ENCODE measurements at places on chromosomes 7 and 10.

DNA sequence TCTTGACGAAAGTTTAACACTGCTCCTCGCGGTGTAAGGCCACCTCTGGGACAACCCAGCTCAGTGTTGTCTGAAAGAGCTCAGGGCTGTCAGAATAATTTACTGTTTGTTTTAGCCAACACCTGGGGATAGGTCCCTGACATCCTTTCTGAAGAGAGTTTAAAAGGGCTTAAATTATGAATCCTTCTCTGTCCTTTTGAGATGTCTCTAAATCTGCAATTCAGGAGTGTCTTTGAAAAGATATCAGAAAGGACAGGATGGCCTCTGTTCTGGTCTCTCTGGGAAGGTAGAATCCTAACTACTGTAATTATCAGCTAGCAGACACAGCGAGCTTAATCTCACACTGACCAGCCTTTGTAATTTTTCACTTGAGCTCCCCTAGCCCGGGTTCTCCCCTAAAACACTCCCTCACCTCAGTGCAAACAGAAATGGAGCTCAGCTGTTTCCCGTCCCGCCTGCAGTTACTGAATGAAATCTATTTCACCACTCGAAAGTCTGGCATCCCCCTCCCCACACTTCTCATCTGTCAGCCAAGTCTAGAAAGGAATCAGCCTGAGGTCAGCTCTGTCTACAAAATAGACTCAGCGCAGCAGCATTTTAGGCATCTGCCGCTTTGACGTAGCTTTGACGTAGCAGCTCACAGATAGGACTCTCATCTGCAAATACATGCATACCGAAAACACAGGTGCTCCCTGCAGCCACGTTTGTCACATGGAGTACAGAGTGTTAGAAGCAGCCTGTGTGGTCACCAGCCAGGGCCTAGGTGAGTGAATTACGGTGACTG lies 4.8 kb downstream of the DYNC2I1 start:
- DNase-seq: no peak

DNA sequence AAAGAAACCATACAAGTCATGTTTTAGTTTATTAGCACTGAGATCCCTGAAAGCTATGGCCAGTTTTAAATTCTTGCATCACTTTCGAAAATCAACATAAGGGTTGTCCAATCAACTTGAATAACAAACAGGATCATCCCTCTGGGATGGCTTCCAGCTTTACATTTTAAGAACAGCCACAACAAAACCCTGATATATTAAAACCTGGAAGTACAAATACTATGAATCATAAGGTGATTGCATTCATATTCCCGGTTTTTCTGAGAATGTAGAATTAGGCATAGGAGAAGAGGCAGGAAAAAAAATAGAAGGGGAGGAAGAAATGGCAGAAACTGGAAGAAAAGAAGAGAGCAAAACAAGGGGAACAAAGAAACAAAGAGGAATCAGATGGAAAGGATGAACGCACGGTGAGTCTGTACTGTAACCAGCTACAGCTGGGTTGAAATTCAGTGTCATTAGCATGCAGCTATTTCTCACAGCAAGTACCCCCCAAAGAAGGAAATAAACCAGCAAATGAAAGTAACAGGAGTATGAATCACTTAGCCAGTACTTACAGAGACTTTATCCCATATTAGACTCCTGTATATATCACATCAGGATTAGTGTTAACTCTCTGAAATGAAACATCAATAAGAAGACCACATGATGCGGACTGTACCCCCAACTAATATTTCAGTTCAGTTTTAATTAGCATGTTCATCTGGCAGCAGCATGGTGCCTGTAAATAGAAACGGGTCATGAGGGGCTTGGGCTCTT lies 301.3 kb downstream of the RNLS start:
- DNase-seq: no peak

- no peak for DNase-seq
These were observed 103.3 kb upstream of the POT1 start for GRCh38 chr7:125032943-125033342.

DNA sequence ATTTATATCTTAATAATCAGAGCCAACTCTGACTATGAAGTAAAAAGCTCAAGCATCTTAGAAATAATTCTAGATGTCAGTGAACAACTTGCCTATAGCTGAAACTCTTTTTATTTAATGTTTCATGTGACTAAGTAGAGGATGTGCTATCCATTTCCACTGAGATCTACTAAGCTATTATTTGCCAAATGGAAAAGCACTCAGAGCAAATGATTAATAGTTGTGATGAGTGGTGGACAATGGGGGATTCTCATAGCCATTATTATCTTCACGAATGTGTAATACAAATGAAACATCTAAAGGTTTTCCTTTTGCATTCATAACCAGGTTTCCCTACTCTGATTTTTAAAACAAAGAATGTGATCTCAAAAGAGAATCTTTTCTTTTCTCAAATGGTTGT lies 126.6 kb upstream of the GNAI1 start:
- no peak for DNase-seq

DNA sequence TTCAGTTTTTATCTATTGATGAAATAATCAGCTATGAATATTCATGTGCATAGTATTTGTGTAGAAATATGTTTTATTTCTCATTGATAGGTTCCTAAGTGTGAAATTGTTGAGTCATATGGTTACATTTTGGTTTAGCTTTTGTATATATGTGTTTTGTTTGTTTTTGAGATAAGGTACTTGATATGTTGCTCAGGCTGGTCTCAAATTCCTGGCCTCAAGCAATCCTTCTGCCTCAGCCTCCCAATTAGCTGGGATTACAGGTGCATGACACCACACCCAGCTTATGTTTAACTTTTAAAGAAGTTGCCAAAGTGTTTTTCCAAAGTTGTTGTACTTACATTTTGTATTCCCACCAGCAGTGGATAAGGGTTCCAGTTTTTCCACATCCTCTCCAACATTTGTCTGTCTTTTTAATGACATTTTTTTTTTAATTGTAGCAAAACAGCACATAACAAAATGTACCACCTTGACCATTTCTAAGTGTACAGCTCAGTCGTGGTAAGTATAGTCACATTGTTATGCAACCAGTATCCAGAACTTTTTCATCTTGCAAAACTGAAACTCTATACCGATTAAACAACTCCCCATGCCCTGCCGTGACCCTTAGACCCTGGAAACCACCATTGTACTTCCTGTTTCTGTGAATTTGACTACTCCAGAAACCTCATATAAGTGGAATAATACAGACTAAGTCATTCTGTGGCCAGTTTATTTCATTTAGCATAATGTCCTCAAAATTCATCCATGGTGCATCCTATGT lies 12.6 kb upstream of the UBE2D1 start:
- no peak for DNase-seq

- DNase-seq: no peak
These were observed 364.7 kb downstream of the SORCS1 start for GRCh38 chr10:106799776-106800175.

GRCh38 chr7:139726485-139726869 lies 51.3 kb downstream of the HIPK2 start:
- no peak for DNase-seq
